Stimulated activated CD8-positive, alpha-beta memory T cell treated with anti-CD3 and anti-CD28 coated beads, Interleukin-2, amount 100 ng/mL, for 1 hour (primary cell): ENCODE measurements at places on chromosomes 6 and 20.
A peak's percentile ranks its signal among the peaks of the same experiment; 100 is the strongest.

DNA sequence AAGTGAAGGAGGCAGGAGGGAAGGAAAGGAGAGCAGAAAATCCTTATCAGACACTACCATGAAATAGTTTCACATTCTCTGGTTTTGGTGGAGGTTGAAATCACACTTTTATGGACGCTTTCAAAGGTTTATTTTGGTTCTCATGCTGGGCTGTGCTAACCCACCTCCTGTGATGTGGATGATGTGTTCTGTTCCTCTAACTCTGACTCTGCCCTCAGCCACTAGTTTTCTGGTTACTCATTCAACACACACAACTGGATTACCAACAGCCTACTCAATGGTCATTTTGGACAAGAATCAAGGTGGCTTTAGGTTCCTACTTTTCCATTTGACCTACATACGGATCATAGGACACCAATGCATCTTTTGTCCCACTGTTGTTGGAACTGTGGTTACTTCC is 522.1 kb upstream of the BTBD3 start:
- DNase-seq: no peak

- no peak for DNase-seq
These were observed 136.7 kb upstream of the EXOC2 start for GRCh38 chr6:829656-830055.

DNA sequence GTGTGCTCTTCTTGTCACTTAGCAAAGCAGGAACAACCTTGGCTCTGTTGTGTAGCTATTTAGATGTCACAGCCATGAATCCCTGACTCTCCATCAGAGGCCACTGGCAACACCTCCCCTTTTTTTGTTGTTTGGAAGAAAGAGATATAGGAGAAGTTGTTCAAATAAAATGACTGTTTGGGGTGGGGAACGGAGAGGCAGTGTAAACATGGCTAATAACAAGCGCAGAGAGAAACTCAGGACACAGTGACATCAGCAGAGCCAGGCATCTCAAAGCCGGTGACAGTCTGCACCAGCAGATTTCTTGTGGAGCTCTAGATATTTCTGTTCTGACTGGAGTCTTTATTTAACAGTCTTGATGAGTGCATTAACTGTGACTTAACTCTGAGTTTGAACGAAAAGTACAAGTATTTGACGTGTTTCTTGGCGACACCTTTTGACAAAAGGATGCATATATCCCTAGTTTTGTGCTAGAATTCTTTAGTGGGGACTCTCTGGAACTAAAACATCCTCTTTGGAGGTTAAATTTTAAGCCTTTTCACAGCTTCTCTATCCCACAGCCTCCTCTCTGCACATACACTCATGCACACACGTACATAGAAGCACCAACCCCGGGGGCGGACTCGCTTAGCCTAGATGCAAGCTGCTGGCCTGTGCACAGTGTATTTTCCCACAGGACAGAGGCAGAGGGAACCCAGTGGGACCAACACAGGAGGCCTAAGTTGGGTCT is 53.8 kb downstream of the ADAT2 start:
- no peak for DNase-seq

DNA sequence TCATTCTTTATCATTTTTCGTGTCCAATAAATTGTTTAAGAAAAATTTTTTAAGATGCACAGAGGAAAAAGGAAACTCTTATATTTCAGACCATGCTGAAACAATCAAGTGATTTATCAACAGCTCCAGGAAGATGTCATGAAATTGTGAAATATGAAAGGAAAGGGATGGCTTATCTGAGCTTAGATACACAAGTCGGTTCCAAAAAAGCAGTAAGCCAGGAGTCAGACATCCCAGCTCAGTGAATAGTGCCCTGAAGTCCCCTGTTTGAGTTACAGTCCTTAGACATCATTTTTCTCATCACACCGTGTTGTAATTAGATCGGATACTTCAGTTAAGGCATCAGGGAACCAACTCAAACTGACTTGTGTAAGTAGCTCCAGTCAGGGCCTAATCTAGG is 91.0 kb upstream of the SSTR4 start:
- no peak for DNase-seq

DNA sequence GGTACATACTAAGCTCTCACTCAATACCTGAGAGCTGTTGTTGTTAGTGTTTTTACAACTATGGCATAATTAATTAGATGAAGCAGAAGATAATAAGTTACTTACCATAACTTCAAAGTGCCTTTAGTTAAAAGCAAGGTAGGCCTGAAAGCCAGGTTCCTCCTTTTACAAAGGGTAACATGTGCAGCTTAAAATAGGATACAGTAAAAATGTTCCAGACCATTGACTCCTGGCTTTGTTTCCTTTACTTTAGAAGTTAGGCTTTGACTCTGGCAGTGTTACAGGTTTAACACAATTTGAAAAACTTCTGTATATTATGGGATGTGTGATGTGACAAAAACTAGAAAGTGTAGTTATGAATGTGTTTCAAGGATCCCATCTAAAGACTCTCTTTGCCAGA is 522.5 kb downstream of the EPM2A start:
- DNase-seq: no peak

GRCh38 chr6:142898927-142899895 is 45.8 kb downstream of the HIVEP2 start:
- DNase-seq: no peak

DNA sequence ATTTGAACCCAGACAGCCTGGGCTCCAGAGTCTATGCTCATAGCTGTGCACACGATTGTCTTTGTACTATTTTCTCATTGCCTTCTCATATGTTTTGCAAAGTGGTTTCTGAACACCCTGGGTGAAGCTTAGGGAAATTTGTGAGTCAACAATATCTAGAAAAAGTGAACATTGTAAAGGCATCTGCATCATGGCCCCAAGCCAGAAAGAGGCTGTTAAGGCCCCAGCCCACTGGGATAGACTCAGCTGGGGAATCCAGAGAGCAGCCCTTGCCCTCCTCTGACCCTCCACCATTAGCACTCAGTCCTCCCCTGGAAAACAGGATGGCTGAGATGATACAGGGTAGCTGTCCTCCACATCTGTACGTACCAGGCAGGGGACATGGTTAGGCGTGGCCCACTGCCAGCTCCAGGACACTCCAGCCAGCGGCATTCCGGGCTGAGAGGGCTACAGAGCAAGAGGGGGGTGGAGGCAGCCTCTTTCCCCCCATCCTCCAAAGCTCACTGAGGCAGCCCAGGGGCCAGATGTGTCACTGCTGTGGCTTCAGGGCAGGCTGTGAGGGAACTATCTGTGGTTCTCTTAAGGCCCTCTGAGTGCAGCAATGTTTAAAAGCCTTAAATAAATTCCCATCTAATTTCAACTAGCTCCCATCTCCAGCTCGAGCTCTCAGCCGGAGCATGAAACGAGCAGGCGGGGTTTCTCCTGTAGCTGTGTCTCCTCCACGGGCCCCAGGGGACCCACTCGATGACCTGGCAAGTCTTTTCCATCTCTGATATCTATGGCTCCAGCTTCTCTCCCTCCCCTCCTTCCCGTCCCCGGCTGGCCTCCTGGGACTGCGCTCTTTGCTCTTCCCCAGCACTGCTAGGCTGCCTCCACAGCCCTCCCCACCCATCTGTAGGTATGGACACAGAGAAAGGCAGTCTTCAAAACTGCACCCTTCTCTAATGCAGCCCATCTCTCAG is 209.4 kb upstream of the LRFN2 start:
- DNase-seq: no peak

DNA sequence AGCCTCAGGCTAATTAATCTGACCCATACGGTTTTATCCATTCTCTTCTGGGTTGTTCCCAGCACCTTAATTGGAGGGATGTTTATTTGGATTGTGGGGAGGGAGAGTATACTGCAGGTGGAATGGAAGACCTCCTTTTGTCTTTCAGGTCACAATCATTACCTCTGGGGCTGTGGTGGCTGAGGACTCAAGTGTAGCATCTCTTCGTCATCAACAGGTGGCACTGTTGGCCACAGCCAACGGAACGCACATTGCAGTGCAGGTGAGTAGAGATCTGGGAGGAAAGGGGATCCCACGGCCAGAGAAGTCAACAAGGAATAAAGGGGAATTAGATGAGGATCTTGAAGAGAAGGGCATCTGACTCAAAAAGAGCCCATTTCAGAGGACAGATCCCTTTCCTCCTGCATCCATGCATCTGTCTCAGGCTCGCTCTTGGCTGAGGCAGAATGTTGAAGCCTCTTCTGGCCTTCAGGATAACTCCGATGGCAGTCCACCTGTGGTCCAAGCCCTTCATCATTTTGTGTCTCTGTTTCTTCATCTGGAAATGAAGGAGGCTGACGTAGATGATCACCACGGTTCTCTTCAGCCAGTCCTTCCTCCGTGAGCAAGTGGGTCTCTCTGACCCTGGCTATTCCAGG is 3.2 kb upstream of the DEF6 start:
- peak; percentile 15 for DNase-seq

- DNase-seq: no peak
These were observed 504.4 kb downstream of the BCKDHB start for GRCh38 chr6:80610846-80611245.

- no peak for DNase-seq
These were observed 15.7 kb upstream of the SGK2 start for GRCh38 chr20:43543138-43543537.

DNA sequence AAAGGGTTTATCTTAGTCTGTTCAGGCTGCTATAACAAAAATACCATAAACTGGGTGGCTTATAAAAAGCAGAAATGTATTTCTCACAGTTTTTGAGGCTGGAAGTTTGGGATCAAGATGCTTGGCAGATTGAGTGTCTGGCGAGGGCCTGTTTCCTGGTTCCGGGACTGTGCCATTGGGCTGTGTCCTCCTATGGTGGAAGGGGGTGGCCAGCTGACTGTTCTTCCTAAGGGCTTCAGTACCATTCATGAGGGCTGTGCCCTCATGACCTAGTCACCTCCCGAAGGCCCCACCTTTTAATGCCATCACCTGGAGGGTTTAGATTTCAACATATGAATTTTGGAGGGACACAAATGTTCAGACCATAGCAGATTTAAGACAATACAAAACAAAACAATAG is 91.2 kb downstream of the ARID1B start:
- DNase-seq: no peak

DNA sequence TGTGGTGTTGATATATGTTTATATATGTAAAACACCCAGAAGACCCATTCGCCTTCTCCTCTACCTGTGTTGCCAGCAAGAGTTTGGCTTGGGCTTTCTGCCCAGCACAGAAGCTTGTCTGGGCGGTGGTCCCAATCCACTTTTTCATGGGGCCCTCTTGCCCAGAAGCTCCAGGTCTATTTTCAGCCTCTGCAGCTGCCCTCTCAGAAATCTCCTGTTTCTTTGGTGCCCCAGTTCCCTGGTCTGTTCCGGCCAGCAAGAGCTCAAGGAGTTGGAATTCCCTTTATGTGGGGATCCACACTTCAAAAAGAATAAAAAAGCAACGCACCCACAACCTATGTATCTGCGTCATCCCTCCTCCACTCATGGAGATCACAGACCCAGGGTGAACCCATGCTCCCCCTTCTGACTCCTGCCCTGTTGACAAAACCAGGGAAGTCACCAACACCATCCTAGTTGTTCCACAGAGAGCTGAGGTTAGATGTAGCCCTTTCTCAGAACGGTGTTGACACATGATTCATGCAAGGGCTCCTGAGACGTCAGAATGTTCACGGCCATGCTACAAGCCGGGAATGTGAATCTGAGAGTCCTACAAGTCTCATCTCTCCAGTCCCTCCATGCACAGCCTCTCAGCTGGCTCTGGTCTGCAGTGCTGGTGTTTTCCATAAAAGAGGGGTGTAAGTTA is 156.8 kb upstream of the RIN2 start:
- DNase-seq: no peak

GRCh38 chr6:37382994-37383765 is 29.4 kb downstream of the RNF8 start:
- no peak for DNase-seq

DNA sequence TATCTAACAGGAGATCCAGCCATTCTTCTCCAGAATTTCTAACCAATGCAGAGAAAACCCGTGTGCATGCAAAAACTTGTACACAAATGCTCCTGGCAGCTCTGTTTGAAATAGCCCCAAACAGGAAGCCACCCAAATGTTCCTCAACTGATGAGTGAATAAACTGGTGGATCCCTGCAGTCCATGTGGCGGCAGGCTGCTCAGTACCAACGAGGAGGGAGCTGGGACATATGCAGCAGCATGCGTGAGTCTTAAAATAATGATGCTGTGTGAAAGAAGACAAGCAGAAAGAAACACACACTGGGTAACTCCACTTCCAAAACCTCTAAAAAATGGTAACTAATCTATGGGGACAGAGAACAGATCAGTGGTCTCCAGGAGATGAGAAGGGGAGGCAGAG is 542.1 kb upstream of the AGPAT4 start:
- no peak for DNase-seq

DNA sequence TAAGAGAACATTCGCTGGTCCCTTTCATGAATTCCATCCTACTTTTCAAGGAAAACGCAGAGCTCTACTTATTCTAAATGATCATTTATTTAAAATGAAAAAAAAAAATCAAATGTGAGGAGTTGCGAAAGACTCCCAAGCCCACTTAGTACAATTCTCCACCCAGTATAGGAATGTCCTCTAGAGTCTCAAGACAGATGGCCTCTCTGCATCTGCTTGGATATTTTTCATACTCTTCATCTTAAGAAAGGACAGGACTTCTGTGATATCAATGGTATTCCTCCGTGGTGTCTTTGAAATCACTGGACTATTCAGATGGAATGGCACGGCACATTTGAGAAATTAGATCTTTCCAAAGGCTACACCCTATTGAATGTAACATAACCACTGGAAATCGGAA is 107.1 kb downstream of the PTPRK start:
- no peak for DNase-seq

GRCh38 chr20:45545754-45546453 is 1.3 kb downstream of the EPPIN start:
- DNase-seq: no peak

- DNase-seq: no peak
These were observed 13.8 kb upstream of the TIAM2 start for GRCh38 chr6:154981079-154981870.

- peak; percentile 89 for DNase-seq
These were observed at the start of gene HEBP2 for GRCh38 chr6:138403801-138404665. Gene HEBP2, plus strand, starts transcription at chr6:138404223. Its CDS starts 273 bp downstream, at chr6:138404496.

GRCh38 chr6:111989743-111990142 is 64.2 kb upstream of the CCN6 start:
- no peak for DNase-seq

GRCh38 chr6:71038711-71039344 is 82.0 kb upstream of the B3GAT2 start:
- DNase-seq: no peak

- no peak for DNase-seq
These were observed 90.2 kb downstream of the PREX1 start for GRCh38 chr20:48737434-48738093.
